ENCODE measurements at places on chromosomes 2 and 18. TPM values are rescaled to one million over a fixed set of nuclear protein-coding genes. Genes with fewer than 3 reads are reported as not detected.

FAM161A gene
- total RNA-seq = 0.56 TPM

TRPM8 gene
- not detected for total RNA-seq

ATP5F1A gene
- total RNA-seq = 208 TPM

SLC25A12 gene
- total RNA-seq = 9.1 TPM

REG3G gene
- total RNA-seq = not detected

BMP10 gene
- not detected for total RNA-seq

RAB10 gene
- 12.7 TPM for total RNA-seq

SRBD1 gene
- total RNA-seq = 11.1 TPM

DLGAP1 gene
- total RNA-seq = not detected

MRO gene
- total RNA-seq = not detected

SLC14A1 gene
- total RNA-seq = 2.8 TPM

HAAO gene
- total RNA-seq = not detected

ZNF532 gene
- total RNA-seq = 3.4 TPM

DNA sequence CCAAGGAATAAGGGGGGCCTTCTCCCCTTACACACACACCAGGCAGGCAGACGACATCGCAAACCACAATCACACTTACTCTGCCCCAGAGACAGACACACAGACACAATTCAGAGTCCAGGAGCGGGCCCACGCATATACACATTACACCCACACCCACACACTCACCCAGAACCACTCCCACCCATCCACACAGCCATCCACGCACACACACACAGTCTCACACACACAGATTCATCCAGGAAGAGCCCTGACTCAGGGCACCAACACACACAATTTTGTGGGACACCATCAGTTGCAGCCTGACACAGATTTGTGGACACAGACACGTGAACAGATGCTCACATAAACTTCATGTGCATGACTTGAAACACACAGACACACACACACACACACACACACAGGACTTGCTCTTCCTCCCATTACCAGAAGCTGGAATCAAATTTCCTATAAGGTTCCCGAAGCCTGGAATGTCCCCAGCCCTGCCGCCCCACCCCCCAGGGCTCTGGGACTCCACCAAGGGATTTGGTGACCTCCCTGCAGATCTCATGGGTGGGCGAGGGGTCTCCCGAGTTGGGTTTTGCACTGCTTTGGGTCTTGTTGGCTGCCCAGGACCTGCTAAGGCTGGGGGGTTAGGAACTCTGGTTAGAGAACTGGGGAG, 23.5 kb downstream of the TNS1 start:
- DNase-seq = no peak

- no peak for DNase-seq
Observed at GRCh38 chr2:38220164-38220563, 144.2 kb upstream of the CYP1B1 start.

GRCh38 chr2:43708891-43709290, 32.7 kb upstream of the C1GALT1C1L start:
- no peak for DNase-seq

- no peak for DNase-seq
Observed at GRCh38 chr18:79438898-79439627, 43.3 kb downstream of the NFATC1 start.

GRCh38 chr2:148455791-148456190, 188.8 kb upstream of the EPC2 start:
- DNase-seq = no peak

GRCh38 chr2:127041259-127041970, 65.5 kb downstream of the BIN1 start:
- no peak for DNase-seq

DNA sequence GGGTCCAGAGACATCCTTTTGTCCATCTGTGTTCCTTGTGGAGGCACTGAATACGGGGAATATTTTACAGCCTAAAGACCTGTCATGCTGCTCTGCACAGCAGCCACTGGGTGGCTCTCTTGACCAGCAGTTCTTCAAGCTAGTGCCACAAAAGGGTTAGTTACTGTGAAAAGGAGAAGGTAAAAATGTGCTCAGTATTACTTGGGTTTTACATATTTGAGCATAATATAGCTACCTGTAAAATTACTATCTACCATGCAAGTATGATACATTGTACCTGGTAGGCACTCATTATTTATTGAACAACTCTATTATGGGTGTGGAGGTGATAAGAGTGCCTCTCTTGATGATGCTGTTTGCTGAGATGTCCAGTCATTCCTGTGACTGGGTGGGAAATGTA, 23.6 kb downstream of the FZD5 start:
- no peak for DNase-seq

- DNase-seq = no peak
Observed at GRCh38 chr2:122423934-122424333, 668.5 kb downstream of the TSN start.

DNA sequence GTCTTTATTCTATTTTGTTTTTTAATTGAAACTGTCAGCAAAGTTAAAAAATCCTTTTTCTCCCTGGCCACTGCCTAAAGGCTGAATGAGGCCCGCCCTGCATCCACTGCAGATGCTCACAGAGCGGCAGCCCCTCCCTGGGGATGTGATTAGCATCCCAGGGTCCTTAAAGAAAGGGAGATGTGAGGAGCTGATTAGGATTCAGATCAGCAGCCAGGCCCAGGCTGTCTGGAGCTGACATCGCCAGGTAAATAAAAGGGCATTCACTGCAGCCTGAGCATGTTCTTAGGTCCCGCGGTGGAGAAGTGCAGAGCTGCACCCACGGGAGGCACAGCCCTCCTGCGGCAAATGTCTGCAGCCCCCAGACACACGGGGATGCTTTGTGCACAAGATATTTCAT, 83.8 kb downstream of the LONRF2 start:
- DNase-seq = no peak

GRCh38 chr18:50628533-50628905, 68.6 kb downstream of the MAPK4 start:
- DNase-seq = no peak

- DNase-seq = no peak
Observed at GRCh38 chr2:159788253-159788652, 9.8 kb downstream of the CD302 start.

- no peak for DNase-seq
Observed at GRCh38 chr18:66439670-66440069, 164.2 kb downstream of the CDH19 start.

GRCh38 chr2:46303233-46303632, 6.0 kb downstream of the EPAS1 start:
- no peak for DNase-seq

- no peak for DNase-seq
Observed at GRCh38 chr2:220165401-220165800, 538.0 kb downstream of the SLC4A3 start.

- DNase-seq = no peak
Observed at GRCh38 chr2:38237311-38237710, 139.8 kb downstream of the ATL2 start.

DNA sequence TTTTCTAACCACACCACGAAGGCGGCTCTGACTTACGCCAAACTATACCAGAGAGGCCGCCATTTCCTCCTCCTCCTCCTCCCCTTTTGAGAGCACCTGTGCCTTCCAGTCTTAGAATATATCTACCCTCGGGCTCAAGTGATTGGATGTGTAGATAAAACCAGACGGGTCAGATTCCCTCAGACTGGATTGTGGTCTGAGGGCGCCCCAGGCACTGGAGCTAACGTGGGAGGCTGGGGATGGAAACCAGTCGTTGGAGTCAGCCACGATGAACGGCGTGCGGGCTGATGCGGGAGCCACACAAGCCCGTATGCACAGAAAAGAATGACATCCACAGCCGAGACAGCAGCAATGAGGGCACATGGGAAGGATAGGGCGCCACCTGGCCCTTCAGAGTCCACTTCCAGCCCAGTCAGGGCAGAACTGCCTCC, 12.3 kb upstream of the ODC1 start:
- no peak for DNase-seq

DNA sequence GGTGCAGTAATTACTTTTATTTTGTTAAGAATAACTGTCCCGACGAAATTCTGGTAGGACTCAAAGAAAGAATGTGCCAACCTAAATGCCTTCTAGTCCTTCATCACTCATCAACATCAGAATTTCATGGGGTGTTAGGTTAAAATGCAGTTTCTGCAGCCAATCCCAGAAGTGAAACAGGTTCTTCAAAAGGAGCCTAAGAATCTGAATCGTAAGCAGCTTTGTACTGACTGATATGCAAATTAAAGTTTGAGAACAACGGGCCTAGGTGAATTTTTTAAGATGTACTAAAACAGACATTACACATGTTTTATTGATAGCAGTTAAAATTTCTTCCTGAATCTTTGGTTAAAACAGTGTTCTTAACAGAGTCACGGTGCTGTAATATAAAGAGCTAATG, 140.3 kb upstream of the ZC3H15 start:
- DNase-seq = no peak

DNA sequence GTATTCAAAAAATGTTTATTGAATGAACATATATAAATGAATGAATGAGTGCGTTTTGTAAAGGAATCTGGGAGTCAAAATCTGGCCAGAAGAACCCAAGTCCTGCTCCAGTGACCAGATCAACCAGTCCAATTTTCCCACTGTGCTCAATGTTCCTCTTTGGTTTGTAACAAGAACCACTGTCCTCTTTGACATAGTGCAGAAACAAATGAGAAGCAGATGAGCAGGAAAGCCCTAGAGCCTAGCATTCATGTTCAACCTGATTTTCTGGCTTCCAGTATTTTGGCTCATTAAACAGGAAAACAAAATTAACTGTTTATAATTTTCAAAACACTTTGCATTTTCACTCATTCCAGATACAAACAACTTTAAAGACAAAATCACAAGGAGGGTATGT, 23.2 kb downstream of the FAM124B start:
- no peak for DNase-seq

DNA sequence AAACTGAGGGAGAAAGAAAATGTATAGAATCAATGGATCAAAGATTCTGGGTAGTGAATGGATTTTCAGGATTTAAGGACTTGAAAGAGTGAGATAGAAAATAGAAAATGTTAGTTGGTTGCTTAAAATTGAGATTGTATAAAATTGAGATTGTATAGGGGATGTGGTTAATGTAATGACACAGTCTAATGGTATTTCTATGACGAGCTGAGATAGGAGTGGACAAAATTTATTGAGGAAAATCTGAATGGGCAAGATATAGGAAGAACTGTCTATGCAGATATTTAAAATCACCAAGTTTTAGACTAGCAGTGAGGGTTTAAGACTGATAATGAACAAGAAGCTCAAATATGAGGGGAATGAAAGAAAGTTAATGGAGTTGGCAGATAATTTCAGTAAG, 406.6 kb downstream of the NYAP2 start:
- DNase-seq = no peak

- no peak for DNase-seq
Observed at GRCh38 chr2:37896319-37896718, 28.8 kb upstream of the RMDN2 start.

- DNase-seq = no peak
Observed at GRCh38 chr18:68448736-68449135, 266.2 kb downstream of the TMX3 start.

DNA sequence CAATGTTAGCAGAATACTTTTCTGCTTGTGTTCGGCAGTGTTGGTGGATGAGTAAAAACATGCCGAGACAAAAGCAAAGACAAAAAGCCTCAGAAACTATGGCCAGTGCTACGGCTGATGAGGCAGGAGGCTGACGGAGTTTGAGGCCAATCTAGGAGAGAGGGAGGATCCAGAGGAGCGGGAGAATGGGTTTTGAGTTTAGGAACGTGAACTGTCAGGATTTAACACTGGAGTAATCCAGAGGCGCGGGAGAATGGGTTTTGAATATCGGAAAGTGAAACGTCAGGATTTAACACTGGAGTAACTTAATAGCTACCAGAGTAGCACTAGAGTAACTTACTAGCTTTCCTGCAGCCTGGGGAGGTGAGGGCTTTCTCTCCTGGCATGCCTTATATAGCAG, 37.4 kb downstream of the LYPD6B start:
- no peak for DNase-seq

- no peak for DNase-seq
Observed at GRCh38 chr18:434410-434809, 66.1 kb downstream of the COLEC12 start.

- DNase-seq = no peak
Observed at GRCh38 chr2:50449306-50449705, 582.6 kb downstream of the NRXN1 start.

- DNase-seq = no peak
Observed at GRCh38 chr2:1804351-1804771, 60.0 kb upstream of the PXDN start.

DNA sequence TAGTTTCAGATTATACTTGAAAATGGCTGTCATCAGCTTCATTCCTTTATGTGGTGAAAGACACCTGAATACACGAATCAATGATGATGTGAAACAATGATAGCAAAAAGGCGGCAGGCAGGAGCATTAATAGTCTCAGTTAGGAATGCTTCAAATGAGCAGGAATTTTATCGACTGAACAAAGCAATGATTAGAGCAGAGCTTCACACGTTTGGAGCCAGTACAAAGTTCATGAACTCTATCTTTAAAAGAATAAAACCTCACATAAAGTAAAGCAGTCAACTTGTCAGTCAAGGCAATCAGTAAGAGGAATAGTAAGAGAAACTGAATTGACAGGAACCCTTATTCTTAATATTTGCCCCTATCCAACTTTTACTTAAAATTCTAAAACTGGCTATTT, 78.4 kb upstream of the SERTAD2 start:
- no peak for DNase-seq
